ENCODE measurements at places on chromosomes 5 and 9.

GRCh38 chr5:1557114-1557873, 33.5 kb upstream of the LPCAT1 start:
- no peak for DNase-seq

GRCh38 chr9:68951879-68952659, 61.8 kb downstream of the PRKACG start:
- no peak for DNase-seq

DNA sequence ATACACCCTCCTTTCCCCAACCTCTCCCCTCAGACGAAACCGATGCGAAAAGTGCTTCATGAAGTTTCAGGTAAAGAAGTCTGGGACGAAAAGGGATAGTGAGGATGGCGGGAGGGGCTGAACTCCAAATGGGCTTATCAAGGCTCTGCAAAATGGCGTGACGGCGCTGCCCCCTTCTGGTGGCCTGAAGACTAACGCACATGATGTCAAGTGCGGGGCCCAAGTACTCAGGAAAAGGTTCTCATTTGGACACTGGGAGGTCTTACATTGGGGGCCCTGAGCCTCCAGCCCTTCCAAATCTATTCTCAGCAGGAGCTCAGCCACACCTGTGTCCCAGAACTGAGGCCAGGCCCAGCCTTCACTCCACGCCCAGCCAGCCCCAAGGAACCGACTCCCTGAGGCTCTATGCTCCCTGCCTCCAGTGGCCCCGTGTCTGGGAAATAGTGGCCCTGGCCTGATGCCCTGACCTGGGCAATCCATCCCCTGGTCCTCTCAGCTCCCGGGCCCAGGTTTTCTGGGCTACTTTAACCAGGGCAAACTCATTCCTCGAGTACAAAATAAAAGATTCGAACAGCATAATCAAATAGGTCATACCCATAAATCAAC, 119.9 kb downstream of the KCNIP1 start:
- no peak for DNase-seq

GRCh38 chr9:123872710-123873109, 57.2 kb downstream of the DENND1A start:
- DNase-seq, result no peak

DNA sequence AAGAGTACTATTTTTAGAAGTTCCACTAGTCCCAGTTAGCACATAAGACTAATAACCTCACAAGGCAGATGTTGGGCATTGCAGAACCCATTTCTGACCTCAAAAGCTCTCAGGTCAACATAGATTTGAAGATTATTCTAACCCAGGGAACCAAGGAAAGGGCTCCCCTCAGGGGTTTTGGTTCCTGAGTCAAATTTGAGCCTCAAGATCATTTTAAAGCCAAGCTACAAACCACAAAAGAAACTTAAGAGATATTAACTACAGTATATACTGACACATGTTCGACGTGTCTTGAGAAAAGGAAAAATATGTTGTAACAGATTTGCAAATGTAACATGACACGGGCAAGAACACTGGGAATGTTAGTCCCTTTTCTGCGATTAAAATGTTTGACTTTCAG, 88.6 kb downstream of the GNAQ start:
- no peak for DNase-seq

- no peak for DNase-seq
Observed at GRCh38 chr9:74985041-74985440, 32.3 kb upstream of the C9orf40 start.

DNA sequence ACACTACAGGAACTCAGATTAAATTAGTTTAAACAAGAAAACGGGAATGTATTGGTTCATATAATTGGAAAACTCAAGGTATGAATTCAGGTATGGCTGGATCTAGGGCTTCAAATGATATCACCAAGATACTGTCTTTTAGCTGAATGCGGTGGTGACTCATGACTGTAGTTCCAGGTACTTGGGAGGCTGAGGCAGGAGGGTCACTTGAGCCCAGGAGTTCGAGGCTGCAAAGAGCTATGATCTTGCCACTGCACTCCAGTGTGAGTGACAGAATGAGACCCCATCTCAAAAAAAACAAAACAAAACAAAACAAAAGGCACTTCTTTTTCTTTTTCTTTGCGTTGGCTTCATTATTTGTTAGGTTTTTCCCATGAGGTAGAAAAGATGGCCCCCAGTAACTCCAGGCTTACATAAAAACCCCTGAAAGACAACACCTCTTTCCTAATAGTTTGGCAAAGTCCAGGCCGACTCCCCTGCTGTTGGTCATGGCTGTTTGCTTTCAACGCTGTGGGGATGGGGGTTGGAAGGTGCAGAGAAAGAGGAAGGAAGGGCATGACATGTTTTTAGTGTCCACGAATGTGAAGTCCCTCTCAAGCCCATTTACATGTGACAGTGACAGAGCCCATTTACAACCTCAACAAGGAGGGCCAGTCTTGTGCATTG, 39.8 kb upstream of the CRB2 start:
- no peak for DNase-seq

GRCh38 chr5:96968614-96969013, 32.7 kb downstream of the LNPEP start:
- no peak for DNase-seq

DNA sequence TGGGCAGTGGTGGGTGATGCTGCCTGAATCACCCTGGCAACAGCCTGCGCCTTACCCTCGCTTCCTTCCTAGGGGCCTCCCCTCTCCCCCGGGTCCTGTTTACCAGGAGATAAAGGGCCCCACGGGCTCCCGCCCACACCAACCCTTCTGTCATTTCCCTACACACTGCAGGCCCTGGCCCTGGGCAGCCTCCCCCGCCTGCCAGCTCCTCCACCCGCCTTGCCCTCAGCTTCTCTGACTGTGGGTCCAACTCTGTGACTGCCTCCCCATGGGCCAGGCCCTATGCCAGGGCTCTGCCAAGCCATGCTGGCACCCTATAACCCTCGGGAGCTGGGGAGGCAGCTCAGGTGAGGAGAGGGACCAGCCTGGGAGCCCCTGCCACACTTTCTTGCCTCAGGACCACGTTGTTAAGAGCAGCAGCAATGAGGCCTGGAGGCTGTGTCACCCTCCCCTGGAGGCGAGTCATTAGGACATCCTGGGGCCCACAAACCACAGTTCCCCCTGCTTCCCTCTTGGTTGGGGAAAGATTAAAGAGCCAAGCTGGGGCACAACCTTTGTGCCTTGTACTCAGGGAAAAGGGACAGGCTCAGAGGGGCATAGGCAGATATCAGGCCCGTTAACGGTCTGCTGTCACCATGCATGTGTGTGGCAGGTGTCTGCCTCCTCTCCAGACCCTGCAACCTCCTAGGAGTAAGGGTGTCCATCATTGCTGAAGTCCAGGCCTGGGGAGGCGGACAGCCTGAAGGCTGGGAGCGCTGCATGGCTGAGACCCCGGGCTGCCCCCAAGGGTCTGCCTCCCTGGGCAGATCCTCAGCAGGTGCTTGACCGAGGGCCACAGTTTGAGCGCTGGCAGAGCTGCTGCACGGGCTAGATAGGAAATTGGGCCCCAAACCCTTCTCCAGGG, 2.8 kb downstream of the MGAT4B start:
- no peak for DNase-seq

DNA sequence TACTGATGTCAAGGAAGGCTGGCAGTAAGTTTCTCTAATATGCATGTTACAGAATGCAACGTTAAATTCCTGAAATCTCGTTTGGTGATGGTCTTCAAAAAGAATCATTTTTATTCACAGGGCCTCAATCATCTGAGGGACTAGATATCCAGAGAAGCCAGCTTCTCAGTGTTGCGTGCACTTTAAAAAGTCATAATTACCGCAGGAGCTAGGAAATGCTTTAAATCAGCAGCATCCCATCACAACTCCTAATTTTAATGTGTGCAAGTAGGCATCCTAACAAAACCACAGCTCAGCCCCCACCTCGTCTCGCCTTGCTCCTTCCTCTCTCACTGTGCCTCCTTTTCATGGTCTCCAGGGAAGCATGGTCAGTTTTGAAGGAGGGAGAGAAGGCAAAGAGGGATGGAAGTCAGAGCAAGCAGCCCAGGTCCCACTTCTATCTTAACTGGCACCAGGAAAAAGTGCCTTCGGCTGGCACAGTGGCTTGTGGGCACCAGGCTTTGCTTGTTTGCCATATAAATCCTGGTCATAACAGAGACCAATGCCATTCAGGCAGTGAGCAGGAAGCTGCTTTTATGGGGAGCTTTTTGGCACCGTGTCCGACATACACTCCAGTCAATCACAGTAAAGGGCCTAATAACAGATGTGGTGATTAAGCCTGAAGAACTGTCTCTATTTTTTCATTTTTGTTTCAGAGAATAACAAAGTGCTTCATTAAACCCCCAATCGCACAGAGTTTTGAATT, 21.4 kb downstream of the MEGF10 start:
- DNase-seq, result no peak

DNA sequence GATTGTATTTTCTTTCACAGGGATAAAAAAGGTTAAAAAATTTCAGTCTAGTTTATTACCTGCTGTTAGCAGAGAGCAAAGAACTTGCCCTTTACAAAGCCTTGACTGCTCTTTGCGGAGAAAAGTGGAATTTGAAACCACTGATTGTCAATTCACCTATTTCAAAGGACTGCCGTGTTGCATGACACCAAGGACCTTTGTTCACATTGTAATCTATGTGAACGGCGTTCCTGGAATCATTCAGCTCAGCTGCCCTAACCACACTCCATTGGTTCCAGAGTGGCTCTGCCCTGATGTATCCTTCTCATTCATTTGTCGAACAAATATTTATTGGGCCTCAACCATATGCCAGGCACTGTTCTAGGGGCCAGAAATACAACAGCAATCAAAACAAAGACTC, 377.5 kb upstream of the RFX3 start:
- DNase-seq, result no peak

DNA sequence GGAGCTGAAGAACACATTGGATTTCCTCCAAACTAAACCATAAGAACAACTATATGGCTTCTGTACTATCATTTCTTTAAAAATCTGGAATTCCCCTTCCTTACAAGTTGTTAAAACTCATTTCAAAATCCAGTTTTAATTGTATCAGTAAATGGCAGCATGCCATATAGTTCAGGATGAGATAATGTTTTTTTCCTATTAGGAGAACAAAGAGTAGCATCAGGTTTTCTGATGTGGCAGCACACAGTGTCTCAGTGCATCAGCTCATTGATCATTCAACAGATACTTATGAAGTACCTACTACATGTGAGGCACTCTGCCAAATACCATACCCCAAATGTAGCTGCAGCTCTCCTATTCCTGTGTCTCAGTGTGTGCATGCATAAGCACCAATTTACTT, 161.1 kb downstream of the EPB41L4A start:
- DNase-seq, result no peak

DNA sequence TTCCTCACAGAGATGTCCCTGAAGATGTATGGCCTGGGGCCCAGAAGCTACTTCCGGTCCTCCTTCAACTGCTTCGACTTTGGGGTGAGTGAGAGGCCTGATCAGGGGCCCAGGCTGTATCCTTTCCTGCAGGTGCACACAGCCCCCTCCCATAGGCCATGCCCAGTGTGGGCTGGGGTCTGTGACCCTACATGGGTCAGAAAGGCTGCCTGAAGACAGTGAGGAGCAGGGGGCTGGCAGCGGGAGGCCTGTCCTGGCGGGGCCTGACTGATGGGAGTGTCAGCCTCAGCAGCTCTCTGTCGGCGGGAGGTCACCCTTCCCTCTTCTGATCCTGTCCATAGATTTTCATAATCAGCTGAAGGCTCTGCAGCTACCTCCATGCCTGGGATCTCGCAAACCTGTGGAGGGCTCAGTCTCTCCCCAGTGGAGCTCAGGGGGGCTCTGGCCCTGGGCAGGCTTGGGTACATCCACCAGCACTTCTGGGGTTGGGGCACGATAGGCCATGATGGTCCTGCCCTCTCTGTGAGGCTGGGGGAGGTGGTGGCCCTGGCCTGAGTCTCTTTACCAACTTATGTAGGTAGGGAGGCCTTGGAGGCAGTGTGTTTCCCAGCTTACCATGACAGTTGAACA, 98.5 kb downstream of the CACNA1B start:
- no peak for DNase-seq

GRCh38 chr9:23343226-23343625, 482.8 kb downstream of the ELAVL2 start:
- DNase-seq, result no peak

DNA sequence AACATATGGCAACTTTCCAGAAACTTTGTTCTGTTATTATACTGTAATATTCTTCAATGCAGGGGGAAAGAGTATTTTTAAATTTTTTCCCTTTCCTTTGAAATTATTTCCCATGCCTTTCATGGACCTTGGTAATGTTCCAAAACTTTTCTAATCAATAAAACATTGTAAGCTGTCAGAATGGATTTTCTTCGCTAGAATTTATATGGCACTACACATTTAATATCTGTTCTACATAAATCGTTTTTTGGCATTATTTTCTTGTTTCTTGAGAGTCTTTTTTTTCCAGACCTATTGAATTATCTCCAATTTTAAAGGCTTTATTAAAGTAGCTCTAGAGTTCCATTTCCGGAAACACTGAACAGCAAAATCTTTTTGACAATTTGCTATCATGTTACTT, 249.0 kb downstream of the TMEM167A start:
- DNase-seq, result no peak
